Hepatocyte (in vitro differentiated cells): ENCODE measurements at places on chromosomes 12 and 14.
A peak's percentile ranks its signal among the peaks of the same experiment; 100 is the strongest.

DNA sequence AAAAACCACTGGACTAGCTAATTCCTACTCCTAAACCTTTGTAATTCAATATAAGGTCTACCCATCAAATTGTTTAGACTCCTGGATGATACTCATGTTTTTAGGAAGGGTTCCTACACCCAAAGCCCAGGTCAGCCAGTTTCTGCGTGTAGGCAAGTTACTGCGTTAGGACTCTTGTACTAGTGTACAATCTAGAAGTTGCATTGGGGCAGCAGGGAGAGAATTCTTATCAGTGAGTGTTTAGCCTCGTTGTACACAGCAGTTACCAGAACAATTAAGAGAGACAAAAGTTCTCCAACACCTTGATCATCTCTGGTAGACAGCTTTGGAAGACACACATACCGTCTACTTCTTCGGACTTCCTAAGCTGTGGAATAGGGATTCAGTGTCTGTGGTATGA is 29.2 kb downstream of the FBXL14 start:
- DNase-seq = no peak

GRCh38 chr12:22415342-22416309 is 81.1 kb upstream of the ST8SIA1 start:
- no peak for DNase-seq

DNA sequence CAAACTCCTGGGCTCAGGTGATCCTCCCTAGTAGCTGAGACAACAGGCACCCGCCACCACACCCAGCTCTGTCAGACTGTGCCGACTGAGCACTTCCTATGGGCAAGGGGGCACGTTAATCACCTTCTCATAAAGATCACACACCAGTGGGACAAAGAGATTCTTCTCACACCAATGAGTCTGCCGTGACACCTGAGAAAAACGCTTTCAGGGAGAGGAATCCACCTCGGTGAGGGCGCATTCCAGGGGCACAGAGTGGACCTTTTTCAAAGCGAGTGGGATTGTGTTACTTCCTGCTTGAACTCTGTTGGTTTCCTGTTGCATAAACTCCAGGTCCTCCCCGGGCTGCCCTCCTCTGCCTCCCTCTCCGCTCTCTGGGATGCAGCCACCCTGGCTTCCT is 17.5 kb upstream of the SCARB1 start:
- DNase-seq = no peak

GRCh38 chr14:21043387-21043973 is 1.3 kb downstream of the RNASE7 start:
- no peak for DNase-seq

GRCh38 chr12:77559400-77560074 is 271.2 kb upstream of the NAV3 start:
- DNase-seq = no peak

DNA sequence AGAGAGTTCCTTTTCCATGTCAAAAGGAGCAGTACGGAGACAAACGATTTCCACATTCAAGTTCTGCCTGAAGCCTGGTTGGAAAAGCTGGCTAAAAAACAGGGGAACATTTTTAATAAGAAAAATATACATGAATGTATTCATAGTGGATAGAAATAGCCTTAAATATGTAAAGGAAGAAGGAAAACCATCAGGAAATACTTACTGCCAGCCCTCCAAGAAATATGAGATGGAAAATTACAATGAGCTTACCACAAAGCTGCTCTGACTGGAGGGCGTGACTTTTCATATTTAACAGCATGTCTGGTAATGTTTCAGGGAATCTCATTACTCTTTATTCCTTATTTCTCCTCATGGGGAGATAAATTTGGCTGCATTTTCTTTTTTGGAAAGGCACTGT is 75.9 kb upstream of the ZDHHC17 start:
- DNase-seq = no peak

- DNase-seq = no peak
Observed at GRCh38 chr14:54782751-54783659, 119.6 kb downstream of the GCH1 start.

GRCh38 chr14:104691546-104692260 is 2.3 kb downstream of the INF2 start:
- DNase-seq = no peak

DNA sequence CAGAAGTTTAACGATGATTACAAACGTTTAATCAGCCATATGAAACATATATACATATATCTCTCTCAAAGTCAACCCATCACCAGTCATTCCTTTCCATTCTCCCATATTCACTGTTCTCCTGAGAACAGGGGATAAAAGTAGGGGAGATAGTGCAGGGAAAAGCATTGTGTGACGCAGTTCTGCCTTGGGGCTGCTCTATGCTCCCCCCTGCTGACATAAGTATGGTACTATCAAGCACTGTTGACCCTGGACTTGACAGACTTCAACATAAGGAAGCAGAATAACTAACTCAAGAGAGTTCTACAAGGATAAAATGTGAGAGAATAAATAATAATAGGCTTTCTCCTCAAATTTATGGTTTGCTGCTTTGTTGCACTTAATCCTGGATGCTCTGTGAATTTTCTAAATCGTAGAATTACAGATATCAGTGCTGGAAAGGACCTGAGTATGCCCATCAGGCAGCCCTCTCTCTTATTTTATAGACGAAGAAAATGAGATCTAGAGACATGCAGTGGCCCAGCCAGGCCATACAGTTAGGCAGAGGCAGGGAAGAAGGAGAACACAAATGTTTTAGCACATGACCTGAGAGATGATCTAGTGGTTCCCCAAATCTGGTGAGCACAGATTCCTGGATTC is 87.2 kb downstream of the SCN8A start:
- DNase-seq = peak; percentile 73

DNA sequence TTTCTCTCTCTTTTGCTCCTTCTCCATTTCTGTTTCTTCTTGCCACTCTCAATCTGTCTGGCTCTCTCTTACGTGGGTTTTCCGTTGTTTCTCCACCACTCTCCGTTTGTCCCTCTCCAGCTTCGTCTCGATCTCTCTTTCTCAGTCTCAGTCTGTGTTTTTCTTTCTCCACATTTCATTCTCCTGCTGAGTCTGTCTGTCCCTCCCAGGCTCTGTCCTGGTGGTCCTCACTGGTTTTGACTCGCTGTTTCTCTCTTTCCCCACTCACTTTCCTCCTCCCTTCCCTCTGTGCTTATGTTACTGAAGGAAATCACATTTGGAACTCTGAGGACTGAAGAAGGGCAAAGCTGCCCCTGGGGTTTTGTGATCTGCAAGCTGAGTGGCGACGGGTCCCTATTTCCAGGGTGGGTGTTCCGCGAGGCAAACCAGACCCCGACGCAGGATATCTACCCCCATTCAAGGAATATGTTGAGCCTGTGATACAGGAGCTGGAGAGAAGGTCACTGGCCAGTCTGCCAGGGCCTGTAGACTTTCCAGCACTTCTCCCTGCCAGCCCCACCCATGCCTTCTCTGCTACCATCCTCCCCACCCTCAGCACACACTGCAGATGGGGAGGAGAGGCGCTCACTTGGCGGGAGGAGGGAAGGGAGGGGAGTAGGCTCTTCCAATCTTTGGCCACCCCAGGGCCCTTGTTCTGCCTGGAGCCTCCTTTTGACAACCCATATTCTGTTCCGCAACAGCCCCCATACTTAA is 102.7 kb upstream of the MAP1LC3B2 start:
- no peak for DNase-seq
